ENCODE measurements at places on chromosomes 3 and 15. TPM values are rescaled to one million over a fixed set of nuclear protein-coding genes. Genes with fewer than 3 reads are reported as not detected.

GRCh38 chr3:121592856-121593702 is at the start of gene FBXO40:
TSS of gene FBXO40 (plus strand) at chr3:121593379. CDS start at chr3:121620576, 27,197 bp downstream.
- no peaks in the 10 kb centered on the region for H3K4me1 ChIP-seq
- H3K27ac ChIP-seq, result no peak within 1 kb of the TSS
- no peaks in the 10 kb centered on the region for H3K36me3 ChIP-seq
- no peak for DNase-seq
- H3K4me3 ChIP-seq, result no peak within 1 kb of the TSS

DNA sequence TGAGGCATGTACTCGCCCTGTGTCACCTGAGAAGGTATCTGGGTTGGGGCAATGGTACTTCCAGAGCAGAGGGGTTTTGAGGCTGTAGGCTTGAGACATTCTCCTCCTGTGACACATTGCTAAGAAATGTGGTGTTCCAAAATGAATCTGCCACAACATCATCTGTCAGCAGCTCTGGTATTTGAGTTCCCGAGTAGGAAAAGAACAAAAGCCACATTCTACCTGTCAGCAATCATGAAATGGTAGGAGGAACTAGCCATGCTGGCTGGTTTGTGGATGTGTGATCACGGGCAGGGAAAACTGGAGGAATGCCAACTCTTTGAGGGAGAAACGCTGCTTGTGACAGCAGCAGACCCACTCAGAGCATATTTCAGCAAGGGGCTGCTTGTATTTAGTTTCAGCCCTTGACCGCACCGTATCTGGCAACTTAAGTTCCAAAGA is 579.4 kb upstream of the TBL1XR1 start:
- H3K27me3 ChIP-seq, result no peaks in the 10 kb centered on the region
- no peaks in the 10 kb centered on the region for H3K36me3 ChIP-seq
- no peak for DNase-seq
- H3K4me3 ChIP-seq, result no peak overlapping the region
- H3K27ac ChIP-seq, result no peak overlapping the region

GRCh38 chr15:62087671-62088352 is 21.0 kb downstream of the C2CD4A start:
- no peak overlapping the region for H3K4me3 ChIP-seq
- no peaks in the 10 kb centered on the region for H3K36me3 ChIP-seq

GRCh38 chr3:193830791-193831191 is 237.8 kb downstream of the OPA1 start:
- H3K4me3 ChIP-seq, result no peak overlapping the region
- no peak for DNase-seq
- no peaks in the 10 kb centered on the region for H3K4me1 ChIP-seq
- H3K36me3 ChIP-seq, result no peaks in the 10 kb centered on the region
- no peak overlapping the region for H3K27ac ChIP-seq

- peaks cover 28% of the 10 kb centered on the region for H3K27me3 ChIP-seq
- H3K4me3 ChIP-seq, result no peak overlapping the region
- no peak overlapping the region for H3K27ac ChIP-seq
- no peaks in the 10 kb centered on the region for H3K36me3 ChIP-seq
- peaks cover 6% of the 10 kb centered on the region for H3K4me1 ChIP-seq
These were observed 4.6 kb upstream of the TRIM71 start for GRCh38 chr3:32813180-32813579.

DNA sequence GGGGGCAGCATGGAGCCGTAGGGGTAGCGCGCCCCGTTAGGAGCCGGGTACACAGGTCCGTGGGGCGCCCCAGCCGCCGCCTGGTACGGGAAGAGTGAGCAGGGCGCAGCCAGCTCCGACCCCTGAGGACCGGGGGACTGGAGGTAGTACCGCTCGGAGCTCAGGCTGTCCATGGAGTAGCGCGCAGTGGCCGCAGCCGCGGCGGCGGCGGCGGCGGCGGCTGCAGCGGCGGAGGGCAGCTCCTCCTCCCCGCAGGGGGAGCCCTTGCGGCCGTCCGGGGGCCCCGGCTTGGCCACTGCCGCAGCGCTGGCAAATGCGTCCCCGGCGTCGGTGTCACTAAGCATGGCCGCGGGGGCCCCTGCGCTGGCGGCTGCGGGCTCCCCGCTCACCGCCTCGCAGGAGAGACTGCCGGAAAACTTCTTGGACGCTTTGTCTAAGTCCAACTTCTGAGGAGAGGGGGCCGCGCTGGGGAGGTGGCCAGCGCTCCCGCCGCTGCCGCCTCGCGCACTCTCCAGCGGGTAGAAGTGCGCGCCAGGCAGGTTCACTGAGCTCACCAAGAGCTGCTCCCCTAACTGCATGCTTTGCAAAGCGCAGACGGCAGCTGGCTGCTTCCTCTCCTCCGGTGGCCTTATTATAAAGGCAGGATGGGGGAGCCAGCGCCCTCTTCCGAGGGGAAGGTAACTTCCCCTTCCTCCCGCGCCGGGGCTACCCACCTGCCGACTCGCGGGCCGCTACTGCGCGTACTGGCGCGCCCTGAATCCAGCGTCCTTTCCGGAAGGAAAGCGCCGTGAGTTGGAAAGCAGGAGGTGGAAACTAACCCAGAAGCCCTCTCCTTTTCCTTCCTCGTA is at the start of gene EOMES:
Gene EOMES (minus strand): TSS at position 607 of the 848 bp plus-strand sequence. CDS start 29 bp downstream, at position 578.
- H3K27ac ChIP-seq, result no peak within 1 kb of the TSS
- no peaks in the 10 kb centered on the region for H3K36me3 ChIP-seq
- H3K4me3 ChIP-seq, result peak within 1 kb of the TSS; percentile 18
- peak; percentile 29 for DNase-seq

The CNTN6 gene
- not detected for total RNA-seq

The FAM81A gene
- 1.2 TPM for total RNA-seq
